NCI-H2171 treated with DMSO at 0.1 percent for 48 hours (cell line): ENCODE measurements at places on chromosomes 6 and 20.

DNA sequence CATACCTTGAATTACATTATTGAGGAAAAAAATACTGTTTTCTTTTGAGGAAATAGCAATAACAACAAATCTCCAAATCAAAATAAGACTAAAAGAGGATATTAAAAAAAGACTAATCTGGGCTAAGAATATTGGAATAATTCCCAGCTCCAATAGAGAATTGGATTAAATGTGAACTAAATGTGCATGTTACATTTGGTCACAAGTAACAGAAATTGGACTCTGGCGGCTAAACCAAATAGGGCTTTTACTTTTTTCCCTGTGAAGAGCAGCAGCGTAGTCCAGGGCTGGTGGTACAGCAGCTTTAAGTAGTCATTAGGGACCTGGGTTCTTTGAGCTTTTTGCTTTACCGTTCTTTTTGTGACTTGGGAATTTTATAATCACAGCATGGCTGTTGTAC, 71.9 kb downstream of the ELOVL2 start:
- no peak for DNase-seq

DNA sequence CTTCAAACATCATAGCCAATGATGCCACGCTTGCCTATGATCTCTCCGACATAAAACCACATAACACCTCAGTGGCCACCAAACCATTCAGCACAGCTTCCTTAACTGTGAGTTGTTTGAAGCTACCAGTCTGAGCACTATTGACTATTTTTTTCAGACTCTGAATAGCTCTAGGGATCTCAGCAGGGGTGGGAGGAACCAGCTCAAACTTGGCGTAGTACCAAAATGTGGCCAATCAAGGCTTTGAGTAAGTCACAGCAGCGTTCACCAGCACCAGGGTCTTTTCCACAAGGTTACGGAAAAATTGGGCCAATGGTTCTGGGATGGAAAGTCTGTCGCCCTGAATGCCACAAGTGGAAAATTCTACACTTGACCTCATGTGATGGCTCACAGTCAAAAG, 70.6 kb downstream of the SMPDL3A start:
- no peak for DNase-seq

GRCh38 chr6:131629651-131630050, 1.6 kb upstream of the MED23 start:
- no peak for DNase-seq

- DNase-seq, result no peak
These were observed 425.1 kb downstream of the FOXA2 start for GRCh38 chr20:22159276-22159675.

- peak; percentile 11 for DNase-seq
These were observed 9.4 kb downstream of the SERPINB6 start for GRCh38 chr6:2962004-2962403.

DNA sequence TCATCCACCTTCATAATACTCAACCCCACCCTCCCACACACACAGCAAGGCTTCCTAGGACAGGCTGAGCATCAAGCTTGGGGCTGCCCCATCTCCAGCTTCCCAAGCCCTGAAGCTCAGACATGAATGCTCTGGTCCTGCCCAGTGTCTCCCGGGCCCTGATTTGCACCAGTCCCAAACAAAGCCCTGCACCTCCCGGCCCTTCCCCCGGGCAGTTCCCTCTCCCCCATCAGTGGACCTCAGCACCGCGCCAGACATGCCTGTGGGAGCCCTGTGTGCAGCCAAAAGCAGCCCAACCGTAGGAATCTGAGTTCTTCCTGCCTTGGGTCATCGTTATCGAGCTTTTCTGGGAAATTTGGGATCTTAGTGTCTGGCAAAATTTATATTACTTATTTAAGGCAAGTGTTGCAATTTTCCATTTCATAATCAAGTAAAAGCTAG, 63.5 kb downstream of the THBS2 start:
- DNase-seq, result no peak

DNA sequence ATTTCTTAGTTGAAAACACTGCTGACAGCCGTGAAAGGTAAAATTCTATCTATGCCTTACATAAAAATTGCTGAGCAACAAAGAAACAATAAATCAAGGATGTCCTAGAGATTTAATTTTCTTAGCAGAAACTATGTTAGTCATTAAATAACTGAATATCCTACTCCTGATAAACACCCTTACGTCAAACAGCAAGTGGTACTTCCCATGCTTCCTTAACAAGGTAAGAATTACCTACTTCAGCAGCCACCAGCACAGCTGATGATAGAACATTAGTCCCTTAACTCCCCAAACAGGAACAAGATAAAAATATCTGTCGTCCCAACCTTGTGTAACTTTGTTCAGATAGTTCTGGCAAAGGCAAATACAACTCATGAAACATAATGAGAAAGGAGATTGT, 8.7 kb downstream of the SERPINB6 start:
- no peak for DNase-seq

GRCh38 chr6:167699141-167699931, 127.4 kb upstream of the AFDN start:
- DNase-seq, result no peak

GRCh38 chr6:124057461-124057860, 253.8 kb downstream of the NKAIN2 start:
- DNase-seq, result no peak

DNA sequence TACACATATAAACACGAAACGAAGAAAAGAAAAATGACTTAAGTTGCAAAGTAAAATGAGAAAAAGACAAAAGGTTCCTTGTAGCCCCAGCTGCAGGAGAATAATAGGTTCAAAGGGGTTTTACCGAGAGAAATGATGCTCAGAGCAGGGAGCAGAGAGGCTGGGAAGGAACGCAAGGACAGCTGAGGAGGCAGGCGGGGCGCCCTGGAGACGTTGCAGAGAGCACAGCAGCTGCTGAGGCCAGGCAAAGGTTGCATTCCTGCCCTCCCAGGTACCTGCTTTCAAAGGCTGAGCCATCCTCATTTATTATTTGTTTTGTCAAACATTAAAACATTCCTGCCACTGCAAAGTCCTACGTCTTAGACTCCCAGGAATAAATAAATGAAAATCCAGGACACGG, 16.2 kb upstream of the VAPB start:
- DNase-seq, result no peak

- DNase-seq, result no peak
These were observed 398.6 kb downstream of the RFPL4B start for GRCh38 chr6:112745765-112746164.

- DNase-seq, result no peak
These were observed 396.2 kb downstream of the CD83 start for GRCh38 chr6:14513496-14514393.

DNA sequence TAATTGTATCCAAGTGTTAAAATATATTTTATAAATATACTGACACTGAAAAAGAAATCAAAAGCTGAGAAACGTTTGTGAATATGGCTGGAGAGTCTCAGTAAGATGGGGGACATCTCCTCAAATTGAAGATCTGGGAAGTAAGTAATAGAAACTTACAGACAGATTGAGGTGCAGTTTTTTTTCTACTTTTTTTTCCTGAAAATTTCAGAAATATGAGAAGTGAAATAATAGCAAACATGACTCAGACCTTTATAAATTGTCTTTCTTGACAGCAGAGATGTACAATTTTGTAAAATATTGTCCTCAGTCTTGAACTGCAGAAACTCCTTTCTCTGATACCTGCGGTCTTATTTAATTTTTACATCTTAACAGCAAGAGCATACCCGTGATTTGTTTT, 347.1 kb downstream of the UTRN start:
- DNase-seq, result no peak

DNA sequence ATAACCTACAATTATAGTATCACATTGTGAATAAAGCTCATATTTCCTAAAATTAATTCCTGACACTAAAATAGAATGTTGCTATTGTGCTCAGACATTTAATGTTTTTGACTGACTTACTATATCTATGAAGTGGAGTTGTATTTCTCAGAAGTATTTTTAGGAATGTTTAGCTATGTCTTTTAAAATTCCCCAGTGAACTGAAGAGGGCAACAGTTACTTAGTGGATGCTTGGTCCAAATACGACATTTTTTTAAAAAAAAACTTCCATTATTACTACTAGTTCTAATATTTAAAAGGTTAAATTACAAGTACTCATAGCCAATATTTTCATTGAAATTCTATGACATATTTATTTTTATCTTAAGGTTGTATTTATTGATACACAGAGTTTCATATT, 460.2 kb downstream of the COL12A1 start:
- DNase-seq, result no peak

DNA sequence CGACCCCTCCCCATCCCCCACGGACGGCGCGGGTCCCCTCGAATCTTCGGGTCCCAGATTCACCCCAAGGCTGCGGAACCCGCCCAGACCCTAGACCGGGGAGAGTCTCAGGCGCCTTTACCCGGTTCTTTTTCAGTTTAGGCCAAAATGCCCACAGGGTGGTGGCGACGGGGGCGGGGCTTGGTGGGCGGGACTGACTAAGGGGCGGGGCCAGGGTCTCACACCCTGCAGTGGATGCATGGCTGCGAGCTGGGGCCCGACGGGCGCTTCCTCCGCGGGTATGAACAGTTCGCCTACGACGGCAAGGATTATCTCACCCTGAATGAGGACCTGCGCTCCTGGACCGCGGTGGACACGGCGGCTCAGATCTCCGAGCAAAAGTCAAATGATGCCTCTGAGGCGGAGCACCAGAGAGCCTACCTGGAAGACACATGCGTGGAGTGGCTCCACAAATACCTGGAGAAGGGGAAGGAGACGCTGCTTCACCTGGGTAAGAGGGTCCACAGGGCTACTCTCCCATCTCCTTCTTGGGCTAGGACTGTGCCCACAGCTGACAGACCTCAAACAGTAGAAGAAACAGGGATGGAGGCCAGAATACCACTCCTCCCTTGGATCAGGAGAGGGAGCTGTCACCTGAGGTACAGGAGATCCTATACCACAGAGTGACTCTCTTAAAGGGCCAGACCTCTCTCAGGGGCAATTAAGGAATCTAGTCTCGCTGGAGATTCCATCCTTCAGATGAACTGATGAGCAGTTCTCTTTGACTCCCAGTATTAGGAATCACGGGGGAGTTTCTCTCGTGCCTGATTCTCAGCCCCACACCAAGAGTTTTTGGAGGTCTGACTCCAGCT, 942 bp downstream of the HLA-E start:
- no peak for DNase-seq

DNA sequence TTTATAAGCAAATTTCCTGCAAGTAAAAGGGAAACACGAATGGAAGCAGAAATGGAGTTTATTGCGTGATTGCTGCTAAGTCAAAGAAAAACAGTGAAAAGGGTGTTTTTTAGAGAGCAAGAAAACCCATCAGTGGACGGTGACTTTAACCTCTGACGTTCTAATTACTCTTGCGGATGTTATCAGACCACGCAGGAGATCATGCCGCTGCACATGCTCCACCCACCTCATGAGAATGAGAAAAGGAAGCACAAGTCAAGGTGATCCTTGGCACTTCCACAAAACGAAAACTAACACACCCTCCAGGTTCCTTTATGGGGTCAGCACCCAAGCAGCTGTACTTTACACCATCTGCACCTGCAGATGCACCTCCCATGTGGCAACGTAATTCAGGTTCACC, 45.0 kb downstream of the LYRM4 start:
- DNase-seq, result no peak

GRCh38 chr6:6176586-6177228, 143.8 kb downstream of the F13A1 start:
- no peak for DNase-seq

- no peak for DNase-seq
These were observed 28.3 kb downstream of the FYN start for GRCh38 chr6:111844921-111845320.

- no peak for DNase-seq
These were observed 14.3 kb downstream of the TTPAL start for GRCh38 chr20:44489931-44490330.

- DNase-seq, result peak; percentile 77
These were observed 12.9 kb upstream of the C20orf144 start for GRCh38 chr20:33649201-33649681.

DNA sequence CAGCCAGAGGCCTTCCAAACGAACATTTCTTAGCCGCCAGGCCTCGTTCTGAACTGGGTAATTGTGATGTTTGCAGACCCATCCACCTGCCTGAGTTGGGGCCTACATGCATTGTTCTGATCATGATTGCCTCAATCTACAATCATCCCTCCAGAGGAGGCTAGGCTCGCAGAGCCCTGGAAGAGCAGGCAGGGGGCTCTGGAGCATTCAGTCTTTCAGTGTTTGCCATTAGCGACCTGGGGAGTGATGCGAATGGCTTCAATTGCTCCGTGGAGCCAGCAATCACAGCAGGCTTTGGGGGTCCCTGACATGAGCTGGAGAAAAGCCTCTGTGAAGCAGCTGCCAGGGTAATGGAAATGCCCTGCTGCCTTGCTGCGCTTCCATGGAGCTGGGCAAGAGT, 22.0 kb downstream of the SNAP25 start:
- DNase-seq, result no peak

- no peak for DNase-seq
These were observed 102.2 kb downstream of the NRN1 start for GRCh38 chr6:5904532-5904931.

- DNase-seq, result no peak
These were observed 64.3 kb downstream of the ZFP64 start for GRCh38 chr20:52127309-52127708.

GRCh38 chr20:24389686-24390085, 79.7 kb upstream of the SYNDIG1 start:
- DNase-seq, result no peak

GRCh38 chr6:74872754-74873476, 332.9 kb downstream of the COL12A1 start:
- DNase-seq, result no peak

GRCh38 chr6:57006101-57006500, 40.4 kb upstream of the KIAA1586 start:
- DNase-seq, result no peak

DNA sequence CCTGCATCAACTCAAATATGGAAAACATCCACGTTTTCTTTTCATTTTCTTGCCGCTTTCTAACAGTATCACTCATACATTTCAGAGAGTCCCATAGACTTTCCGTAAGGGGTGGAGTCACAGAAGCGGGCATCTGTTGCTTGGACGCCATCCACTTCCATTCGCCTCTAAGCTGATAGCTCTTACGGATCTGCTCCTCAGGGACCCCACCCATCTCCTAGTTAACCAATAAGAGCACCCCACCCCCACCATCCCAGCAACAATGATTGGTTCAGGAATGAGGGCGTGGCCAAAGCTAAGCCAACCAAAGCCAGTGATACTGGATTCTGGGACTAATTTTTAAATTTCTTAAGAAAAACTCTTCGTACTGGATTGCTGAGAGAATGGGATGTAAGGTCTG, 42.4 kb downstream of the SLC2A10 start:
- DNase-seq, result no peak

- DNase-seq, result no peak
These were observed 93.7 kb downstream of the SSR1 start for GRCh38 chr6:7219310-7219709.
